Stimulated activated CD4-positive, alpha-beta T cell treated with anti-CD3 and anti-CD28 coated beads, Interleukin-15, amount 100 ng/mL, for 1 hour (primary cell): ENCODE measurements at places on chromosomes 3 and 15.
A peak's percentile ranks its signal among the peaks of the same experiment; 100 is the strongest.

DNA sequence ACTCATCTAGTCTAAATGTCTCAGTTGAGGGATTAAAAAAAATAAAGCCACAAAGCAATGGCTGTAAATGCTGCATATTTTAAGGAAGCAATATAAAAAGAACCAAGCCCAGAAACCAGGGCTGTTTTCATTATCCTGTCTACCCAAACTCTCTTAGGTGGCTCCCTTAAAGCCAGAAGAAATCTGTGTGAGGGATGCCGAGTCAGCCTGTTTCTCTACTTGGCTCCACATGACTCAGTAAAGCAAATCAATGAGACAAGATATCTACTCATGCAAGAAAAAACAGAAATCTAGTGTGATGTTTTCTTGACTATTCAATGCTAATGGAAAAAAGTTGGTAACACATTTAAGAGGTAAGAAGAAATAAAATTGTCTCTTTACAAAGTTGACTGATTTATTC is 296.2 kb downstream of the ZBTB20 start:
- no peak for DNase-seq

- no peak for DNase-seq
These were observed 732.4 kb upstream of the GBE1 start for GRCh38 chr3:82493858-82494257.

DNA sequence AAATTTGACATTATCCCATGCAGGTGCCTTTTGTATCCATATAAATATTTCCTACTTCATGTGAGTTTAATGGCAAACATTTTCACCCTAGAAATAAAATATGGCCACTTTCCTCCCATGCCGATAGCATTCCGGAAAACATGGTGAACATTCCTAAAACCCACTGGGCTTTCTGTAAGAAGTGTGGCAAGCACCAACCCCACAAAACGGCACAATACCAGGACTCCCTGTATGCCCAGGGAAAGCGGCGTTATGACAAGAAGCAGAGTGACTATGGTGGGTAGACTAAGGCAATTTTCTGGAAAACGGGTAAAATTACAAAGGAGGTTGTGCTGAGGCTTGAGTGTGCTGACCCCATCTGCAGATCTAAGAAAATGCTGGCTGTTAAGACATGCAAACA is 7.6 kb downstream of the ANXA2 start:
- DNase-seq, result no peak

DNA sequence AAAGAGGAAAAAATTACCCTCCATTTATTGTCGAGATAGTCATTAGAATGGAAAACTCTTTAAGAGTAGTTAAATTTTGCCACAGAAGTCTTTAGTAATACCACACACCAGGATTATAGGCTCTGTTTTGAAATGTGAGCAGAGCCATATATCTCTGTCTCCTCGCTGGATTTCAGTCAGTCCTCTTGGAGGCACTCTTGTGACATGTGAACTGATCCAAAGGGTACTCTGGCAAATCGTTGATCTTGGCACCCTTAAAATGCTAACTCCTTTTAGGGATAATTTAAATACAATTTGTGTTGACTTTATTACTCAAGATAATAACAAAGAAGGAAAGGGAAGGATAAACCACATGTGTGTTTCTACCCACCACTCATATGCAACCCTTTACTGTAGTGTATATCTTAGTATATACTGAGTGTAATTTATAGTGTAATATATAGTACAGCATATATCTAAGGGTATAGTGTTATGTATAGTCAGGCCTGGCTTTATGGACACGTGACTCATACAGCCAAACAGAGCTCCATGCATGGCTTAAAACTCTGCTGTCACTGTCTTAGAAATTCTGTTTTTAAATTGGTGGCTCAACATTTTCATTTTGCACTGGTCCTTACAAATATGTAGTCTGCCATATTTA is 12.3 kb upstream of the KPNA4 start:
- no peak for DNase-seq

GRCh38 chr3:127003175-127003555 is 20.2 kb downstream of the PLXNA1 start:
- DNase-seq, result no peak

- DNase-seq, result no peak
These were observed 129.0 kb downstream of the BBX start for GRCh38 chr3:107651782-107652181.

DNA sequence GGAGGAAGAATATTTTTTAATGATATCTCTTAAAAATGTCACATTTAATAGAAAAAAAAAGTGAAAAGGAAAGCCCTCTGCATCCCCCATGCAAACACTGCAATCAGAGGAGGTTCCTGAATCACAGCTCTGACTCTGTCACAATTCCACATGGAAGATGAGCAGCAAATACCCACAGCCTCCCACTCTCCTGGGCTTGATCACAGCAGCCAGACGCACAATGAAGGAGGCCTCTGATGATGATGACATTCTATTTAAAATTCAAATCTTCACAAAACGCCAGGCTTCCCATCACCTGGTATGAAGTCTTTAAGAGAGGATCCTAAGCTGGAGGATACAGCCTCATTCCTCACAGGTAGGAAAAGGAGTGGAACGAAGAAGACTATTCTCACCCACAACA is 9.1 kb upstream of the DIS3L start:
- no peak for DNase-seq

DNA sequence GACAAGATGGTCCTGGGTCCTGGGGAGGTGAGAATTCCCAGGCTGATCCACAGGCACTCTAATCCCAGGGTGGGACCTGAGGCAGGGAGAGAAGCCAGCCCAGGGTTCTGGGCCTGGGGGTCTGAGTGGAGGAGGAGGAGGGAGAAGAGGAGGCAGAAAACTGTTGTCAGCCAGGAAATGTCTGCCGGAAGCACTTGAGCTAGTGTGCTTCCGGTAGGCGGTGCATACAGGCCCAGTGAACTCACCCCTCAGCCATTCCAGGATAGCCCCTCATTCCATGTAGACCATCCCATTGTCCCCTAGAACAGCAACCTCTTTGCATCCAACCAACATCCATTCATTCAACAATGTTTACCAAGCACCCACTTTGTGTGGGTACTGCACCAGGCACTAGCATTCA is 47.9 kb upstream of the LCTL start:
- DNase-seq, result no peak

- no peak for DNase-seq
These were observed 244.2 kb upstream of the LRIG1 start for GRCh38 chr3:66744986-66745385.

- no peak for DNase-seq
These were observed 148.7 kb downstream of the MYLK start for GRCh38 chr3:123735456-123735855.

DNA sequence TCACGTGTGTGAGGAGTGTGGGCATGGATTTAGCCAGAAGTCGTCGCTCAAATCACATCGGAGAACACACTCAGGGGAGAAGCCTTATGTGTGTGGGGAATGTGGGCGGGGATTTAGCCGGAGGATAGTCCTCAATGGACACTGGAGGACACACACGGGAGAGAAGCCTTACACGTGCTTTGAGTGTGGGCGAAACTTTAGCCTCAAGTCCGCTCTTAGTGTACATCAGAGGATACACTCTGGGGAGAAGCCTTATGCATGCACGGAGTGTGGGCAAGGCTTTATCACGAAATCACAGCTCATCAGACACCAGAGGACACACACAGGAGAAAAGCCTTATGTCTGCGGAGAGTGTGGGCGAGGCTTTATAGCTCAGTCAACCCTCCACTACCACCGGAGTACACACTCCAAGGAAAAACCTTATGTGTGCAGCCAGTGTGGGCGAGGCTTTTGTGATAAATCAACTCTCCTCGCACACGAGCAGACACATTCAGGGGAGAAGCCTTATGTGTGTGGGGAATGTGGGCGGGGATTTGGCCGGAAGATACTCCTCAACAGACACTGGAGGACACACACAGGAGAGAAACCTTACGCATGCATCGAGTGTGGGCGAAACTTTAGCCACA is 28.1 kb downstream of the ZNF589 start:
- DNase-seq, result peak; percentile 21

DNA sequence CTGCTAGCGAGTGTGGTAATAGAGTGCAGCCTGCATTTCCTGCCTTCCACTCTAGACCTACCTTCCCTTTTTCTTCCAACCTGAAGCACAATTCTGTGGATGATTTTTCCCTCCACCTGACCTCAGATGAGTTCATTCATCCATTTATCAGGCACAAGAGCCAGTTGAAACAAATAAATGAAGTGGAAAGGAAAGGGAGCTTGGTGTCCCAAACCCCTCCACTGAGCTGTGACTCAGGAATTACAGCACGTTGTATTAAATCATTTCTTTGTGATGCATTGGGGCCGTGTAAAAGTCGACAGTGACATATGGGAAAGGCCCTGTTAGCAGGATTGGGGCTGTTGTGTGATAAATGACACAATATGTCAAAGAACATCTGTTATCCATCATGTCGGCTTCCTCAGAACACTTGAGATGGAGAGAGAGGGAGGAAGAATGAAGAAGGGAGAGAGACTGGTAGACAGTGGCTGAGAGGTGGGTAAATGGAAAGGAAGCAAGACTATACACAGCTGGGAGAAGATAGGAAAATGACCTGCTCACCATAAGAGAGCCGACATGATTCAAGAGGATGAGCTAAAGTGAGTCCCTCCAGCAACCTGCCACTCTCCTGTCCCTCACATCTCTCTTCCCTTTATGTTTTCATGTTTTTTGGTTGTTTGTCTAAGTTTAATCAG is 366.0 kb downstream of the AGBL1 start:
- DNase-seq, result no peak

DNA sequence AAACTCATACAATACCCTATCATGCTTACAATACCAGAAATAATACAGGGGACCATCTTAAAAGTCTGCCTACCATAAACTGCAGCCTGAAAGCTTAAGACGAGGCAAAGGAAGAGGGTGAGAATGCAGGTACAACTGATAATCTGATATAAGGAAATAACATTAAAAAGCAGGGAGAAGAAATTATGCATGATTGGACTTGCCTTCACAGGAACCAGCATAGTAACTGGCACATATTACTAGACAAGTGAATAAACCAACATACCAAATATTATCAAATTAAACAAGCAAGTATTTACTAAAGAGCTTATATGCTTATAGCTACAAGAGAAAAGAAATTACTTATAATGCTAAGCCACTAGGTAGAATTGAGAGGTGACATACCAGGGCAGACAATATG is 18.7 kb downstream of the ANKRD28 start:
- DNase-seq, result no peak

- no peak for DNase-seq
These were observed 279.8 kb upstream of the SEMA6D start for GRCh38 chr15:47437491-47437890.

GRCh38 chr3:10173926-10174435 is 9.3 kb downstream of the IRAK2 start:
- DNase-seq, result no peak
